ENCODE measurements at places on chromosomes 4 and X. TPM values are rescaled to one million over a fixed set of nuclear protein-coding genes. Genes with fewer than 3 reads are reported as not detected.

The ATP8A1 gene
- 0.74 TPM for total RNA-seq

The MOB1B gene
- 12.2 TPM for total RNA-seq

The TLR3 gene
- total RNA-seq, result 2.4 TPM

The SLC10A4 gene
- not detected for total RNA-seq

The TEX11 gene
- total RNA-seq, result not detected

The P2RY10 gene
- total RNA-seq, result not detected

The CETN2 gene
- total RNA-seq, result 55.6 TPM

The AMBN gene
- total RNA-seq, result not detected

The ANKRD50 gene
- total RNA-seq, result 8.8 TPM

The FOXR2 gene
- total RNA-seq, result not detected

The MAGEA2 gene
- not detected for total RNA-seq

The POLR2B gene
- 82.5 TPM for total RNA-seq

The SNCA gene
- 26.2 TPM for total RNA-seq

The AFP gene
- 0.56 TPM for total RNA-seq

The TBC1D8B gene
- 4.7 TPM for total RNA-seq

The BEX2 gene
- total RNA-seq, result 4.0 TPM

The TMEM35A gene
- total RNA-seq, result 0.51 TPM

The HTN3 gene
- not detected for total RNA-seq

The LAGE3 gene
- total RNA-seq, result 50.3 TPM

The HHIP gene
- 0.56 TPM for total RNA-seq

The FGFBP2 gene
- not detected for total RNA-seq

The TRIML1 gene
- not detected for total RNA-seq

The RPS6KA6 gene
- total RNA-seq, result 3.8 TPM

The TSR2 gene
- 15.9 TPM for total RNA-seq

The KLF8 gene
- 6.8 TPM for total RNA-seq

The PHEX gene
- 1.2 TPM for total RNA-seq

The MAGEA8 gene
- total RNA-seq, result not detected

The PRR32 gene
- not detected for total RNA-seq

The VCX3A gene
- total RNA-seq, result not detected

The TMPRSS11B gene
- total RNA-seq, result 0.05 TPM

The CDKL2 gene
- total RNA-seq, result 0.60 TPM

The GUCY1A1 gene
- total RNA-seq, result 6.9 TPM

The DMP1 gene
- not detected for total RNA-seq

The STK32B gene
- total RNA-seq, result not detected

The NUDT11 gene
- 11.8 TPM for total RNA-seq

The FAM9B gene
- not detected for total RNA-seq

The PDGFC gene
- total RNA-seq, result 19.8 TPM

The ASB9 gene
- 2.6 TPM for total RNA-seq

The PRDM8 gene
- total RNA-seq, result 0.70 TPM

The PLK4 gene
- 9.7 TPM for total RNA-seq

The FAT1 gene
- total RNA-seq, result 268 TPM

The NR3C2 gene
- 0.14 TPM for total RNA-seq

The CSAG3 gene
- total RNA-seq, result not detected

The DNAAF6 gene
- total RNA-seq, result not detected

The SMARCA1 gene
- total RNA-seq, result 19.4 TPM

The PLXNB3 gene
- total RNA-seq, result 7.3 TPM

The LRBA gene
- total RNA-seq, result 55.5 TPM

The MAGT1 gene
- total RNA-seq, result 41.4 TPM

The SPINK2 gene
- total RNA-seq, result not detected

The GEMIN8 gene
- 16.2 TPM for total RNA-seq

Measured in airway epithelial cell (primary cell).